ENCODE measurements at places on chromosomes 5 and 9. TPM values are rescaled to one million over a fixed set of nuclear protein-coding genes. Genes with fewer than 3 reads are reported as not detected.

Gene LMX1B
- 0.85 TPM for total RNA-seq

Gene SH3TC2
- total RNA-seq, result not detected

Gene PIP5K1B
- 1.7 TPM for total RNA-seq

Gene FBP1
- total RNA-seq, result 1.9 TPM

- H3K4me3 ChIP-seq, result no peak overlapping the region
- DNase-seq, result no peak
- H3K27me3 ChIP-seq, result no peaks in the 10 kb centered on the region
- H3K4me1 ChIP-seq, result no peaks in the 10 kb centered on the region
These were observed 46.6 kb downstream of the SECISBP2 start for GRCh38 chr9:89364666-89365531.

DNA sequence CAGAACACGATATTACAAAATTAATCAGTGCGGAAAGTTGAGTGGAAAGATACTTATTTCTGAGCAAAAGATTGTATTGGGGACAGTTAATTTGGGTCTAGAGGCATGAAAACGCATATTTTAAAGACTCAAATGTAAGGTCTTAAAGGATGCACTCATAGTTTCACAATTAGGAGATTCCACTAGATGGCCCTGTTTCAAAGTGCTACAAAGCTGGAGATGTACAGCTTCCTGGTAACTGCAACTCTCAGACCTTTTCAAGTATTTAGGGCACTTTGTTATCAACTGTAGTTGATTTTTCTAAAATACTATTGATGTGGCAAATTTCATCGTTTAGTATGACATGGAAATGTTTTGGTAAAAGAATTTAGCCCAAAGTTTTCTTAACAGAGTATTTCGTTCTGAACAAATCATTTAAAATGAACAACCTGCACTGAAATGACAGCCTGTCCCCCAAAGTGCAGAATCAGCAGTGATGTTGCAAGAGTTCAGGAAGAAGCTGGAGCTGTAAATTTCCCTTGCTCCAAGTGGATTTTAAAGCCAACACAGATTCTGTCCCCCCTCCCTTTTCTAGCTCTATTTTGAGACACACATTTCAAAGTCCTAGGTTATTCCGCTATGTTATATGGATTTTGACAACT lies 16.2 kb upstream of the NDUFB6 start:
- no peaks in the 10 kb centered on the region for H3K27me3 ChIP-seq
- no peaks in the 10 kb centered on the region for H3K4me1 ChIP-seq
- no peak overlapping the region for H3K4me3 ChIP-seq
- no peak overlapping the region for H3K27ac ChIP-seq
- no peak for DNase-seq

- no peaks in the 10 kb centered on the region for H3K27me3 ChIP-seq
- no peak for DNase-seq
- H3K4me3 ChIP-seq, result no peak overlapping the region
- H3K4me1 ChIP-seq, result peaks cover 7% of the 10 kb centered on the region
These were observed 79.0 kb upstream of the RNF38 start for GRCh38 chr9:36479101-36479500.

DNA sequence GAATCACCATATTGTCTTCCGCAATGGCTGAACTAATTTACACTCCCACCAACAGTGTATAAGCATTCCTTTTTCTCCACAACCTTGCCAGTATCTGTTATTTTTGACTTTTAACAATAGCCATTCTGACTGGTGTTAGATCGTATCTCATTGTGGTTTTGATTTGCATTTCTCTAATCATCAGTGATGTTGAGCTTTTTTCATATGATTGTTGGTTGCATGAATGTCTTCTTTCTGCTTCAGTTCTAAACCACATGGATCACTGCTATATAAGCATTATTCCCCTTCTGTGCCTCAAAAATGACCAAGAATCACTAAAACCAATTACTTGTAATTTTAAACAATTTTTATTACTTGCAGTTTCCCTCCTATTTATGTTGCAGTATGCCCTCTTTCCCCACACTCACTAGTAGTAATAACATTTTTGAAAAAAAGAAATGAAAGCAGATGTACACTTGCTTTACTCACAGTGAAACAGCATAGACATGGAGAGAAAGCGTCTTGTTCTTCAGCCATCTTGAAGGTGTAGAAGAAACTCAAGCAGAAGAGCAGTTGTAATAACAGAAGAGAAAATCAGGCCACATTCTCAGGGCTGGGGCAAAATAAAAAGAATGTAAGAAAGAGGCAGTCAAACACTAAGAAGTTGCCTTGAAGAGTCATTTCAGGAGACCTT lies 4.5 kb upstream of the TMEM252 start:
- no peaks in the 10 kb centered on the region for H3K27me3 ChIP-seq
- H3K27ac ChIP-seq, result no peak overlapping the region
- no peaks in the 10 kb centered on the region for H3K36me3 ChIP-seq
- DNase-seq, result no peak

DNA sequence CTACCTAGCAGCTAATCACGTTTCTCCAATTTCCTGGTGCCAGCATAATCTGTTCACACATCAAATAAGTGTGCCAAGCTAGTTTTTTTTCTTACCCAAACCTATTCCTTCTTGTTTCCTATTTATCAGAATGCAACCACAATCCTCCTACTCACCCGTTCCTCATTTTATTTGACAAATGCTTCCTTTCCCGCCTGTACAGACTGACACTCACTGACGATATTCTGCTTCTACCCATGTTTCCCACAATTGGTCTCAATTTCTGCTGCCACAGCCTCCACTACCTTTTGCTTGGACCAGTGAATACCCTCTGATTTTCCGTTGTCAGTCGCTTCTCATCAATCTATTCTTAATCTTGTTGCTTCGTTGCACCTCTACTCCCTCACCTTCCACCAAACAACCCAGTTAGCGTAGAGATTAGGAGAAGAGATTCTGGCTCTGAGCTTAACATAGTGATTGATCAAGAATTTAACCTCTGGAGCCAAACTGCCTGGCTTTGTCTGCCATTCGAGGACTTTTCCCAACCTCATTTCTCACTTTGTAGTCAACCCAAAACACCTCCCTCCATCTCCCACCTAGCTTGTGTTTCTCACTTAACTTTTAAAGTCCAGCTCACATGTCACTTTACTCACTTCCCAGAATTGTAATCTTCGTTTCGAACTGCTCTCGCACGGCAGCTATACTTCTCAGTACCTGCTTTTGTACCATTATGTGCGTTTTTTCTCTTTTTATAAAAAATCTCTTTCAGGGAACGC lies 729 bp upstream of the TMEM38B start:
- no peaks in the 10 kb centered on the region for H3K36me3 ChIP-seq
- H3K27me3 ChIP-seq, result peaks cover 15% of the 10 kb centered on the region
- H3K27ac ChIP-seq, result no peak overlapping the region

DNA sequence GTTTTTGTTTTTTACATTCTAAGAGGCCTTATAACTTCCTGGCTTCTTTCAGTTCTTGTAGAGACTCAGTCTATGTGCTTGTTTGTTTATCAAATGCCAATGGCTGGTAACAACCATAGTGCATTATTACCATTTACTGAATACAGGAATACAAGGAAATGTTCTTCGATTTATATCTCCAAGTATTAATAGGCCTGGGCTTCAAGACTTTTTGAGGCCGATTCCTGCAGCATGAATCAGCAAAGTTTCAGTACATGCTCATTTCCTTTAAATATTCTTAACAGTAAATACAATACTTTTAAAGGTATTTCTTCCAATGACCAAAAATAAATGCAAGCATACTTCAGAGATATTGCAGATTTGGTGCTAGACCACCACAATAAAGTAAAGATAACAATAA lies 535.3 kb downstream of the EFNA5 start:
- H3K27ac ChIP-seq, result no peak overlapping the region
- no peaks in the 10 kb centered on the region for H3K27me3 ChIP-seq
- H3K4me3 ChIP-seq, result no peak overlapping the region
- H3K36me3 ChIP-seq, result peaks cover 6% of the 10 kb centered on the region
- no peaks in the 10 kb centered on the region for H3K4me1 ChIP-seq

- no peak for DNase-seq
- H3K27me3 ChIP-seq, result no peaks in the 10 kb centered on the region
These were observed 20.6 kb downstream of the NSD1 start for GRCh38 chr5:177154003-177154643.

DNA sequence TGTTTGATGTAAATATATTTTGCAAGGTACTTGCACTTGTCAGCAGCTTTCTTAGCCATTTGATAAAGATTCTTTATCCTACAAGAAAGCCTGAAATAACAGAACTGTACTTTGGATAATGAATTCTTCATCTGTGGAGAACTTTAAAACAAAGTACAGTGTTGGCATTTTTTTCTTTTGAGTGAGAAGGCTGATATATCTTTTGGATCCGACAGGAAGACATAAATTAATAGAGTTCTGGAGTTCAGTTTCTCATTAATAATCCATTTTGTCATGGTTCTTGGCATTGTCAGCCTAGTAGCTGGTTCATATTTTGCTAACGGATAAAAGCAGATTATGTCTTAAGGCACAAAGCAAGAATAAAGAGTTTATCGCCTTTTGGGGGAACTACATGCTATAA lies 17.0 kb downstream of the PBX3 start:
- H3K27ac ChIP-seq, result no peak overlapping the region
- H3K27me3 ChIP-seq, result no peaks in the 10 kb centered on the region
- no peak for DNase-seq
- peaks cover 7% of the 10 kb centered on the region for H3K4me1 ChIP-seq
- H3K4me3 ChIP-seq, result no peak overlapping the region
- H3K36me3 ChIP-seq, result no peaks in the 10 kb centered on the region

DNA sequence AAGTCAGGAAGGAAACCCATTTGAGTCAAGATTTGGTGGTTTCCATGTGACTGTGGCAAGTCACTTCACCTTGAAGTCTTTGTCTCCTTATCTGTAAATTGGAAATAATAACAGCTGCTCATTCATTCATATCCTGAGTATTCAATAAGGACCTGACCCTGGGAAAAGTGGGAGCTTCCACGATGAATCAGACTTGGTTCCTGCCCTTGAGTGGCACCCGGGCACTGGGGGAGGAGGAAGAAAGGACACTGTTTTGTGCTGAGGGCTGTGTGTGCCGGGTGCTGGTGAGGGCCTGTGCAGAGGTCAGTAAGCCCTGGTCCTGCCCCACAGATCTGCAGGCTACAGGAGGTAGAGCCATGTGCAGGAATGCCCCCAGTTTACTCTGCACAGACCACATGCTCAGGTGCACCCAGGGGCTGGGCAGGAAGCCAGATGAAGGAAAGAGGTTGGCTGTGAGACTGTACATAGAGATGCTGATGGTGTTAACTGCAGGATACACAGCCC lies 6.8 kb downstream of the NDST1 start:
- H3K4me3 ChIP-seq, result no peak overlapping the region
- DNase-seq, result no peak
- no peak overlapping the region for H3K27ac ChIP-seq
- H3K36me3 ChIP-seq, result peaks cover 5% of the 10 kb centered on the region

DNA sequence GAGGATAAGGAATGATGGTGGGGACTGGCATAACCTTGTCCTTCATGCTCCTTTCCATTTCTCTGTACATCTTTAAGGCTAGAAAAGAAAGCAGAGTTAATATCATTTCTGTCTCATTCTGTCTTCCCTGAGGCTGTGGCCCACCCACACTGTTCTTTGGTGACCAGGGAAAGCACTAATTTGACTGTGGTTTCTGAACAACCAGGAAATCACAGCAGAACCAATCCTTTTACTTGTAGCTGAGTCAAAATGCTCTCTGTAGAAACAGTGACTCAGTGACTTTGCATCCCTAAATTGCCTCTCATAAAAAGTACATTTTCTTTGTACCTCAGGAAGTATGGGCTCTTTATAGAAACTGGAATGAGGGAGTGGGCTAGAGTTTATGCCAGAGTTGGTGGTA lies 28.1 kb downstream of the IL33 start:
- H3K4me1 ChIP-seq, result no peaks in the 10 kb centered on the region
- H3K27me3 ChIP-seq, result no peaks in the 10 kb centered on the region
- H3K27ac ChIP-seq, result no peak overlapping the region

DNA sequence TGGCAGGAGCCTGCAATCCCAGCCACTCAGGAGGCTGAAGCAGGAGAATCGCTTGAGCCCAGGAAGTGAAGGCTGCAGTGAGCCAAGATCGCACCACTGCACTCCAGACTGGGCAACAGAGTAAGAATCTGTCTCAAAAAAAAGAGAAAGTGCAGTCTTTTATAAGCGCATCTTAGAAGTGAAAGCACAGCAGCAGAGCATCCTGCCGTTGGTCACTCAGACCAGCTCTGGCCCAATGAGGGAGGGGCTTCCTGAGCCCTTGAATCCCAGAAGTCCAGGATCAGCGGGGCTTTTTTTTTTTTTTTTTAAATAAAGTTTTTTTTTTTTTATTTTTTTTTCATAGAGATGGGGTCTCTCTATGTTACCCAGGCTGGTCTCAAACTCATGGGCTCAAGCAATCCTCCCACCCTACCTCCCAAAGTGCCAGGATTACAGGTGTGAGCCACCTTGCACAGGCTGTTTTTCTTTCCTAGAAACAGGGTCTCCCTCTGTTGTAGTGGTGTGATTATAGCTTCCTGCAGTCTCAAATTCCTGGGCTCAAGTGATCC lies 42.3 kb downstream of the NAIF1 start:
- H3K4me1 ChIP-seq, result no peaks in the 10 kb centered on the region
- H3K27me3 ChIP-seq, result no peaks in the 10 kb centered on the region
- DNase-seq, result no peak

DNA sequence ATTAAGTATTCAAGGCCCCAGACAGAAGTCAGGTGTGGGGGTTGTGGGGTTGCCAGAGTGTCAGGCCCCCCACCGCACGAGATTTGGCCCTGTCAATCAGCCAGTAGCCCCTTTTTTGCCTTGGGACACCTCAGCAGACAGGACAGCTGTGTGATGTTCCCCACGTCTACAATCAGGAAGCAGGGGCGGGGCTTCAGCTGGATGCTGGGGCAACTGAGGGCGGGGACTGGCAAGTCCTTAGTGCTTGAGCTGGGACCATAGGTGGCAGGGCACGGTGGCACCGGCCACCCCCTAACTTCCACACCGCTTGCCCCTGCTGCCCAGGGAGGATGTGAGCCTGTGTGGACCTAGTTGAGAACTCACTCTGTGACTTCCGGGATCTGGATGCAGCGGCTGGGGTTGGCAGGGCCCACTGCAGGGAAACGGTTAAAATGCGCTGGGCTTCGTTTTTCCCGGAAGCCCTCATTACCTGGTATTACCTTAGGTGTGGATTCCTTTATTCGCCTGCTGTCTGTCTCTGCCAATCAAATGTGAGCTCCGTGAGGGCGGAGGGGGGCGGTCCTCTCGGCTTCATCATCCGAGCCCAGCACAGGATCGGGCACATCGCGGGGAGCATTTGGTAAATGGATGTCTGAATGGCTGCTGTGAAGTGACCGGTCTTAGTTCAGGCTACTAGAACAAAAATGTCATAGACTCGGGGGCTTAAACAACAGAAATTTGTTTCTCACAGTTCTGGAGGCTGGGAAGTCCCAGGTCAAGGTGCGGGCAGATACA lies 7.5 kb upstream of the GTF3C5 start:
- peak; percentile 74 for DNase-seq
- H3K4me3 ChIP-seq, result no peak overlapping the region
- H3K27me3 ChIP-seq, result no peaks in the 10 kb centered on the region

DNA sequence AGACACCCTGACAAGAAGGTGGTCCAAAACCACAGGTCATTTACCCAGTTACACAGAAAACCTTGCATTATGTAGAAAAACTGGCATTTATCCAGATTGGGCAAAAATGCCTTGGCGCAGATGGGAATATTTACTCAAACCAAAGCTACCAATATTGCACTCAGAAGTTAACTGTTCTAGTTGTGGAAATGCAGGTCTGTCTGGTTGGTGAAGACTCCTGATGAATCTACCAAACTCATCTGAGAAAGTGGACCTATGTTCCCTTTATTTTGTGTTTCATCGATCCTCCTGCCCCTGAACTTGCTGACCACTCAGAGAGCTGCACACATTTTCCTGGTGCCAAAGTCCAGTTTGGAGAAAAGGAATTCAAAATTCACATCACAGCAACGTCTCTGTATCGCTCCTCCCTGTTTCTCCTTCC lies 85.2 kb upstream of the ALDH1A1 start:
- no peaks in the 10 kb centered on the region for H3K36me3 ChIP-seq
- H3K4me1 ChIP-seq, result no peaks in the 10 kb centered on the region
- no peak for DNase-seq

All from H9 (cell line).